ENCODE measurements at places on chromosomes 16 and 17.

DNA sequence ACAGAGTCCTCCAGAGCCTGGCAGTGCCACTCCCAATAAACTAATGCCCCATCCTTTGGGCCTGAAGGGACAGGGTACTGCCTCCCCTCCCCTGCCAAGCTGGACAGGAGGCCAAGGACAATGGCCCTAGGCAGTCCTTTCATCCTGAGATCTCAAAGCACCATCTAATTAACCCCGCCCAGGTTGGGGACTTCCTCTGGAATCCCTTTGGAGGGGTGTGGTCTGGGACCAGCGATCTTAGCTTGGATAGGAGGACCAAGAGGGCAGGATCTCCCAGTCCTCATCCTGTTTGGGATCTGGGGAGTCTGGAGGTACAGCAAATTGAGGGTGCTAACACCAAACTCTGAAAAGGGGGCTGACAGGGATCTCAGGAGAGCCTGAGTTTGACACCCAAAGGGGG lies 18.2 kb upstream of the SP6 start:
- DNase-seq = no peak

- DNase-seq = no peak
Observed at GRCh38 chr17:56866076-56866475, 32.1 kb downstream of the DGKE start.

GRCh38 chr17:44334315-44334714 lies 9.7 kb upstream of the SLC25A39 start:
- no peak for DNase-seq

- peak; percentile 71 for DNase-seq
Observed at GRCh38 chr17:44216173-44216572, 3.3 kb downstream of the UBTF start.

GRCh38 chr17:72030067-72030899 lies 90.5 kb upstream of the SOX9 start:
- no peak for DNase-seq

DNA sequence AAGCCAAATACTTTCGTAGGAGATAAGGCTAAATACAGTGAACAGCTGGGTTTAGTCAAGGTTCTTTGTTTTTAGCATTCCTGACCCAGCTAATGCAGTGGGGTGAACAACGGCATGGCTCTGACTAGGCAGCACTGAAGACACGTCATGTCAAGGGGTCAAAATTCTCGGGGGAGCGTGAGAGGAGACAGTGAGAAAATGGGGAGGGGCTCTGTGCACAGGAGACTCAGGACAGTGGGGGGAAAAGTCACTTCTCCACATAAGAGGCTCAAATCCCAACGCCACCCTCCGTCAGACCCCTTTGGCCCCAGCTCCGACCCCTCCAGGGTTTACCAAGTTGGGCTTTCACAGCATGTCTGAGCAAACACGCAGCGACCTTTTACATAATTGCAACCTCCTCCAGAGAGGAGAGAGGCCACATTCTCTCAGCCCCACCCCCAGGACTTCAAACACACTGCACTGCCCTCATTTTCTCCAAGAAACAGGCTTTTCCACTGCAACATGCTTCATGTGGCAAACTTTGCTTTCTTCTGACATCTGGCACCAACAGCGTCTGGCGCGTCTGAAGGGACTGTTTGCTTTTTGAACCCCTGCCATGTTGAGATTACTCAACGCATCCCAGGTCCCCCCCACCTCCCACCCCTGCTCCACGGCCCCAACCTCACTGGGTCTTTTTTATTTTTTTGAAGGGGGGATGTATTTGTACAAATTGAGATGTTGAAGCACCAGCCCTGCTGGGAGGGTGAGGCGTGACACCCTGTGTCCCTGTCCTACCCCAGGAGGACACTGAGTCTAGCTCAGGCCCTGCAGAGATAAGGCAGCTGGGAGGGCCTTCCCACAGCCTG lies 30.0 kb downstream of the AXIN2 start:
- no peak for DNase-seq

- no peak for DNase-seq
Observed at GRCh38 chr17:41689497-41690299, 1.0 kb downstream of the EIF1 start.

DNA sequence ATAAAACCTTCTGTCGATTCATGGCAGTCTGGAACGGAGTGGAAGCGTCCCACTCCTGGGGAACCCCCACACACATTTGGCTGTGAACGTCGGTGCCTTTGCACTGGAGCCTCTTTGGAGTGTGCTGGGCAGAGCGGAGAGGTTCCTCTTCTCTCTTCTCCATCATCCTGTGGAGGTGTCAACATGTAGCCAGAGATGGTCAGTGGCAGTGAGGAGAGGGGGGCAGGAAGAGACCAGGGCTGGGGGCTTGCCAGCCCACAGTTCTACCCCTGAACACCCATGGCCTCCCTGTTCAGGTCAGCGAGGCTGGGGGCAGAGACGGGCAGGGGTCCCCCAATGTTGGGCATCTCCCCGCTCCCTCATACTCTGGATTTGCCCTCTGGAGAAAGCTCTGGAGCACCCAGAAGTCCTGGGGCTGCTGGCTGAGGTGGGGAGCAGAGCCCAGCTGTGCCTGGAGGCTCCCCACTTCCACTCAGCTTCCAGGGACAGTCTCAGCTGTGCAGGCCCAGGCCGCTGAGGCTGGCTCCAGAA lies 223.7 kb downstream of the SEC14L1 start:
- no peak for DNase-seq

DNA sequence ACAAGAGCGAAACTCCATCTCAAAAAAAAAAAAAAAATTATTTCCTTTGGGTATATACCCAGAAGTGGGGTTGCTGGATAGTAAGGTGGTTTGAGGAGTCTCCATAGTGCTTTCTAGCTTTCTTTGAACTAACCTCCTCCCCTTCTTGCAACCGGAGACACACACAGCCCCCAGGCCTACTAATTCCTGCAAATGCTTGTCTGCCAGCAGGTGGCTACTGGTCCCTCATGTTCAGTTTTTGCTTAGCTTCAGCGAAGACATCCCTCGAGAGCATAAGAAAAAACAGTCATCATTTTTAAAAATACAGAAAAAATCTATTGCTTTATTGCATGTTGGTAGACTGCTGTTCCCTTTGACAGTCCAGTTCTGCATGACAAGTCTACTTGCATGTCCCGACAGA lies 439.0 kb downstream of the UTP18 start:
- no peak for DNase-seq

DNA sequence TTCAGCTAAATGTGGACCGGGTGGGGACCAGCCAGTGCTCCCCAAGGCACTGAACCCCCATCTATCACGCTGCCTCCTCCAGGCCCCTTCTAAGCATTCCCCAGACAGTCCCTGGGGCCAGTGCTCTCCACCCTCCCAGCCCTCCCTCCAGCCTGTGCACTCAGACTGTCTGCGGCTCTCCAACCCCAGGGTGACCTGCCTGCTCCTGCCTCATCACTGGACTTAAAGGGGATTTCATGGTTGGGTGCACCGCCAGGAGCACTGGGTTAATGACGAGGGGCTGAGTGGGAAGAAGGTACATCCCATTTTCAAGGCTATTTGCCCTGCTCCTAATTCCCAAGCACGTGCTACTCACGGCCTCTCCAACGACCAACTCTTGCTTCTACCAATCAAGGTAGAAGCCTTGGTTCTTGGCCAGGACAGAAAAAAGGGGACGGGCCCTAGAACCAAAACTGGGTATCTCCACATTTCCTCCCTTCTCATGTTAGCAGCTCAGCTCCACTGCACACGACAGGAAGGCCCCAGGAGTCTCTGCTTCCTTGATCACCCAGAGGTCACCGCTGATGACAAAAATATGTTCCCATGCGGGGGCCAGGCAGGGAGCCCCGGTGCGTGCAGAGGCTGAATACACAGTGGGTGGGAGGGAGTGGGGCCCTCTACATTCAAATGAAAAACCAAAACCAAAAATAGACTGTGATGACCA lies 3.5 kb upstream of the ABR start:
- peak; percentile 79 for DNase-seq

GRCh38 chr17:15384142-15384787 lies 42.9 kb upstream of the TEKT3 start:
- no peak for DNase-seq

DNA sequence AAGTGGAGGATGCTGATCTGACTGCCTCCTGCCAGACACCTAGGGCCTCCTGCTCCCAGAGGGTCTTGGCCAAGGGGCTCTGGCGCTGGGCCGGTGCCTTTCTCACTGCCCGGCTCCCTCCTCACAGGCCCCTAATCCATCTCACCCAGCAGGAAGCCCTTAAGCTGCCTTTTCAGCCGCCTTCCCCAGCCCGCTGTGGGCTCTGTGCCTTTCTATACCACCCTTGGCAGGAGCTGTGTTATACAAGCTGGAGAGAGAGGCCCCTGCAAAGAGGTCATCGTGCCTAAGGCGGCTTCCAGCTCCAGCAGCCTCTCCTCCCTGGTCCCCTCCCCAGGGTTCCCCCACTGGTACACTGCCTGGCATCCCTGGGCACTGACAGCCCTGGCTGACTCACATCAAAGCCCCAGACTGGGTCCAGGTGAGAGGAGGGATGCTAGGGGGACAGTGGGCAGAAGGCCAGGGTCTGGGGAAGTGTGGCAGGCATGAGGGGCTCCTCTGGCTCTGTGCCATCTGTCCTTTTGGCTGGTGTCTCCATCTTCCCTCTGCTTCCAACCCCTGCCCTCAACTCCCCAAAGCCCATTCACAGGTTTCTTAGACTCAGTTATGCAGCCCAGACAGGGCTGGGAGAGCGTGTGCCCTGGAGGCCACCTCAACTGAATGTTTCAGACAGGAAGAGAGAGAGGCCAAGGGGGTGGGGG lies 15.3 kb upstream of the FZD2 start:
- no peak for DNase-seq

DNA sequence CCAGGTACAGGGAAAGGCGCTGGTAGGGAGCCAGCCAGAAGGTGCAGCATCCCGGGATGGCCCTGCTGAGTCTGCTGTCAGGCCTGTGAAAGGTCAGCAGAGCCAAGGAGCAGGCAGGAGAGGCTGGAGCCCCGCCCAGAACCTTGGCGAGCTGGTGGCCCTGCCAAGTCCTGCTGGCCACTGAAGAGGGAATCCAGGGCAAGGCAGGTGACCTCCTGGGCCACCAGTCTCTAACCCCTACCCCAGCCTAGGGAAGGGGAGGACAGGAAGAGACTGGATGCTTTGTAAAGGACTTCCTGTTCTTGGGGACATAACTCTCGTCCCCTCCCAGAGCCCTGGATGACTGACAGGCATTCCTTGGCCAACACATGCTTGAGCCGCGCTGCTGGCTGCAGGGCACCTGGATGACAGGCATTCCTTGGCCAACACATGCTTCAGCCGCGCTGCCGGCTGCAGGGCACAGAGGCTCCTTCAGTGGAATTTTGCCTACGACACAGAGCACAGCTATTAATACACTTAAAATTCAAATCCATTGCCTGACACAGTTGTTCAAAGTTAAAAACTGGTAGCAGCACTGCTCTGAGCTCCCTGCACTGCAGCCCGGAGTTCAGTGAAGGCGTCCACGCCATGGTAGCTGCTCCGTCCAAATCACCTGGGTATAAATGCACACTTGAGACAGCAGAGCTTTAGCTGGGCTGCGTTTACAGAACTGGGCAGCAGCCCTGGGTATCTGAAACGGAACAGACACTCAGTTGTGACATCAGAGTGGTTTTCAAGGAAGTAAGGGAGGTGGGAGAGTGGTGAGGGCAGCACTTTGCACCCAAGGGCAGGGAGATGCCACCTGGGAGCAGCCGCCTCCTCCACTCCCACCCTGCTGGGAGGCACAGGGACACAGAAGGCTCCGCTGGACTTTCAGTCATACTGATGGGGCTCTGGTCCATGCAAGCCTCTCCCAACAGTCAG lies 2.0 kb upstream of the BRICD5 start:
- DNase-seq = no peak

DNA sequence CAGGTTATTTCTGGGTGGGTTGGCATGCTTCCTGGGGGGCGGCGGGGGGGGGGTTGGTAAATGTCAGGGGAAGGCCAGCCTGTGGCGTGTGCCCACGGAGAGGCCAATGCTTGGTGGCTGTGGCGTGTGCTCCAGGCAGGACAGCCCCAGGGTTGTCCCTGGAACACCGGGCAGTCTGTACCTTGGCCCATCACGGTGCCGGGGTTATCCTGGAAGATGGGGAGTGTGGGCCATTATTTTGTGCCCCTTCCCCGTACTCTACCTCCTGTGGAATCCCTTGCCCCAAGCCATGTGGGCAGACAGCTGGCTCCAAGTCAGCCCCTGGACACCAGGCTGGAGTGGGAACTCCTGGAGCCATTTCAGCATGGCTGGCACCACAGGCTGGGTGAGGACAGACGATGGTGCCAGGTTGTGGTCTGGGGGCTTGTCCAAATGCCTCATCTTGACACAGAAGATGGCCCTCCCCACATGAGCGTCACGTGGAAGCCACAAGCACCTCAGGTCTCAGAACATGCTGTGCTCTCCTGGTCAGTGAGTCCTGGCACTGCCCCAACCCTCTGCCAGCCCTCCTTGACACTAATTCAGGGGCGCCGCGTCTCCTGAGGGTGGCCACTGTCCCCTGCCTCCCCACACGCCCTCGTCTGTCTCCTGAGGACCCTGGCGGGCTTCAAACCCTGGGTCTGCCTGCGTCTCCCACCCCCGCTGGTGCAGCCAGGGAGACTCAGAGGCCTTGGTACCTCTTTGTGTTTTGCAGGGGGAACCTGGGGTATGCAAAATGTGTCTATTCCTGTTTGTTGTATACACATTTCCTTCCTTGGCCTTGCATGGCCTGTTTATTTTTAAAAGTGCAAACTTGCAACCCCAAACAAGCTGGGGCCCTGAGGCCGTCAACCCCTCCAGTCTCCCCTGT lies 4.3 kb downstream of the SLC16A3 start:
- no peak for DNase-seq

GRCh38 chr17:30429155-30429554 lies 48.1 kb upstream of the GOSR1 start:
- DNase-seq = no peak

DNA sequence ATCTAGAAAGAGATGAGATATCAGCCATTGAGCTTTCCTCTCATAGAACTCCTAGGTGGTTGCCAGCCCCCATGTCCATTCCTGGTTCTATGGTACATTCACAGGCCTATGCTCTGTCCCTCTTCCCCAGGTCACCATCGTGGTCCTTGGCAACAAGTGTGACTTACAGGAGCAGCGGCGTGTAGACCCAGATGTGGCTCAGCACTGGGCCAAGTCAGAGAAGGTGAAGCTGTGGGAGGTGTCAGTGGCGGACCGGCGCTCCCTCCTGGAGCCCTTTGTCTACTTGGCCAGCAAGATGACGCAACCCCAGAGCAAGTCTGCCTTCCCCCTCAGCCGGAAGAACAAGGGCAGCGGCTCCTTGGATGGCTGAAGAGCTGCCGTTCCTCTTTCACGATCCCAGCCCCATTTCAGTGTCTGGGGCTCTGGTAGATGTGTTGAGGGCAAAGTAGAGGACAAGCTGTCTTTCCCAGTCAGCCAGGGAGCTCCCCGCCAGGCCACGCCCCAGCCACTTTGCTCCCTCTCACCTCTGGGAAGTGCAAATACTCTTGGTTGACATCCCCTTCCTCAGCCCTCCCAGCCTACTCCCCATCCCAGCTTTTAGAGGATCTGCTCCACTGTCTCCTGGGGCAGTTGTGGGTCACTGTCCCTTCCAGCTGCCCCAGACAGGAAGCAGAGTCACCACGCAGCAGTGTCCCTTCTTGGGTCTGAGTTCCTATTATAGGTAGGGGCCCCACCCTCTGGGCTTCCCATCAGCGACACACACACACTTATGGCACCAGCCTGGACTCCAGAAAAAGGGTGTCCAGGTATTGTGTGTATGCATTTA lies 3.8 kb downstream of the NKIRAS2 start:
- no peak for DNase-seq

Data from stimulated activated naive B cell treated with anti-CD40 and anti-IgM and Interleukin-4, amounts not matched to agents 10 μg/mL and 1 μg/mL and 100 μg/mL, for 72 hours (primary cell).